ENCODE measurements at places on chromosomes 3 and 15.

DNA sequence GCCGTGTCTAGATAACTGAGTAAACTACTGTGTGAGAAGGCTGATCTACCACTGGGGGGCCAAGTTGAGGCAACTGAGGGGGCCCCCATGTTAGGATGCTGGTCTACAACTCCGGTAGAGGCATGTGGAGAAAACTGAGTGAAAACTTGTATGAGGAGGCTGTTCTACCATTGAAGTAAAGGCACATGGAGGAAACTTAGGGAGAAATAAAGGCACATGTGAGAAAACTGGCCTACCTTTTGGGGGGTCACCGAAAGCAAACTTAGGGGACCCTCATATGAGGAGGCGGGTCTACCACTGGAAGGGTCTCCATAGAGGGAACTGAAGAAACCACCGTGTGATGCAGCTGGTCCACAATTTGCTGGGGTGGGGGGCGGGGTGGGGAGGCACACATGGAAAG is 155.2 kb downstream of the FBLN2 start:
- DNase-seq = no peak

DNA sequence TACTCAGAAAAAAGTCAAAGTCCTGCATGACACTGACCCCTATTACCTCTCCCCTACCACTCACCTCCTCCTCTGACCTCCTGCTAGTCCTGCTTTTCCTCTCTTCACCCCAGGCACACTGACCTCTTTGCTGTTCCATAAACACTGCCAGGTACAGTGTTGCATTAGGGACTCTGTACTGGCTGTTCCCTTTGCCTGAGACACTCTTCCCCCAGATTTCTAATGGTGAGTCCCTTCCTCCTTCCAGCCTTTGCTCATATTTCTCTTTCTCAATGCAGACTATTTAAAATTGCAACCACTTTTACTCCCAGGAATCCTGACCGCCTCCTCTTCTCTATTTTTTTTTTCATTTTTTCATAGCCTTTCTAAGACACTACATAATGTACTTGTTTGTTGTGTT is 36.3 kb upstream of the UBE2E2 start:
- no peak for DNase-seq

DNA sequence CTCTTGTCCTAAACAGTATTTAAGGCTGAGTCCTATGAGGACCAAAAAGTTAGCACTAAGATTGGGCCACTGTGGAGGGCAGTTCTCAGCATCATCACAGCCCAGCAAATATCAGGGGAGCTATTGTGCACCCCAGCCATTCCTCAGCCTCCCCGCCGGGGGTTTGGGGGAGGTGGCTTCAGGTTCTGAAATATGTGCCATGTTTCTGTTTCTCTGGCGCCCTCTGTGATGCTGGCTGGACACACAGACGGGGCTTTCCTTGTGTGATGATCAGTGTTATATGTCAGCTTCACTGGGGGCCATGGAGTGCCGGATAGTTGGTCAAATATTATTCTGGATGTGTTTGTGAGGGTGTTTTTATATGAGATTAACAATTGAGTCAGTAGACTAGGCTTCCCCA is 106.8 kb downstream of the GABRG3 start:
- DNase-seq = no peak

- no peak for DNase-seq
Measured at GRCh38 chr15:90322538-90322937, 29.5 kb upstream of the ZNF774 start.

DNA sequence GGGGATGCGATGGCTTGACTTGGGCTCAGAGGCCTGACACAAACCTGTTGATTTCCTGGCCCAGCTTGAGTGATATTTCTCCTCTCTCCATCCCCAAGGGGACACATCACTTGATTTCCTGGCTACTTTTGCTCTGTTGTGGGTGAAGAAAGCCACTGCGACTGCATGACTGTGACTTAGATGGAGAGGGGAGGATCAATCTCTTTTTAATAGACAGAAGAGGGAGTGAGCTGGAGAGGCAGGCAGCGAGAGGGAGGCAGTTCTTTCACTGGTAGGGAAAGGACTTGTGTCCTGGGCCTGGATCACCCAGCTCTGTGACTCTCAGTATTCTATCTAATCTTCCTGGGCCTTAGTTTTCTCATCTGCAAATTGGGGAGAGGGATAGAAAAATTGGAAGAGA is 189.8 kb upstream of the RGMA start:
- no peak for DNase-seq

GRCh38 chr15:34047893-34048775 is 9.1 kb upstream of the AVEN start:
- DNase-seq = no peak

DNA sequence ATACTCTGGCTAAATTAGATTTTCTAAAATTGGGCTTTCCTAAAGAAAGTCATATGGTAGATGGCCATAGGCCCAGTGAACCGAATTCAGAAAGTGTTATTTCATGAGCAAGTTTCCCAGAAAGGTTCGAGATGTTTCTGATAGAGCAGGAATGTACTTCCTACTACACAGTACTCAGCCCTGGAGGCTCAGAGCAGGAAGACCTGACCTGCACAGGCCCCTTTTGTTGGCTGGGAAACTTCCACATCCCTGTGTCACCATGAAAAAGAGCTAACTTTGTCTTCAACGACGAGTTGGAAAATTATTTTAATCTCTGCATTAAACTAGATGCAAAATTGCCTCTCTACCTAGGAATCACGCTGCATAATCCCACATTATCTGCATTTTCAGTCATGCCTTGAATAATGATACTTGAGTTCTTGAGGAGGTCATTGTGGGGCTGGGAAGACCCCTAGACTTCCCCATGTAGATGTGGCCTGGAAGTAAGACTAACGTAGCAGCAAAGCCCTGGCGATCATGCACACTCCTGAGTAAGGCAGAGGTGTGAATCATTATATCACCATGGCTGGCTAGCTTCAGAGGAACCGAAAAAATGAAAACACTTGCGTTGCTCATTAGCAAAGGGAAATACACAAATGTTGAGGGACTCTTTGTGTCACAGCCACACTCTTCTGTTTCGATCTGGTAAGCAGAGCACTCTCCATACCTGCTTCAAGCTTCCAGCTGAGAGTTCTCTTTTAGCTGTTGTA is 47.1 kb downstream of the CMTM7 start:
- no peak for DNase-seq

Measured in HEK293T (cell line).